ENCODE measurements at places on chromosomes 13 and 19.
A peak's percentile ranks its signal among the peaks of the same experiment; 100 is the strongest.

- no peak for DNase-seq
Observed at GRCh38 chr13:93298713-93299112, 72.1 kb downstream of the GPC6 start.

- no peak for DNase-seq
Observed at GRCh38 chr19:9871626-9872338, 36.7 kb downstream of the PIN1 start.

GRCh38 chr19:58511353-58512208, at the start of gene SLC27A5:
SLC27A5 (minus strand) TSS chr19:58511992; CDS start chr19:58511955, 37 bp downstream.
- no peak for DNase-seq

- peak; percentile 27 for DNase-seq
Observed at GRCh38 chr19:5690955-5691821, 1.1 kb downstream of the RPL36 start.

DNA sequence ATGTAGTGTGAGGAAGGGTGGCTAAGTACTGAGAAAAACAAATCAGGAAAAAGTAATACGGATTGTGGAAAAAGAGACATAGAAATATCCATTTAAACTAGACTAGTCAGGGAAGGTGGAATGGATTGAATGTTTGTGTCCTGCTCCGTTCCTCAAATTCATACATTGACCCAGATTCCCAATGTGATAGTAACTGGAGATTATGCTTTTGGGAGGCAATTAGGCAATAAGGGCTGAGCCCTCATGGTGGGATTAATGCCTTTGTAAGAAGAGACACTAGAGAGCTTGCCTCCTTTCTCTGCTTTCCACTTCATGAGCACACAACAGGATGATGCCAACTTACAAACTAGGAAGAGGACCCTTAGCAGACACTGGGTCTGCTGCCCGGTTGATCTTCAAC, 765.2 kb upstream of the GPC6 start:
- DNase-seq: no peak

Data from effector memory CD4-positive, alpha-beta T cell (primary cell).